ENCODE measurements at places on chromosomes 4 and X. TPM values are rescaled to one million over a fixed set of nuclear protein-coding genes. Genes with fewer than 3 reads are reported as not detected.

The RAB9B gene
- 0.07 TPM for total RNA-seq

The RNF175 gene
- total RNA-seq = 0.66 TPM

The ARHGAP36 gene
- not detected for total RNA-seq

The DUSP21 gene
- not detected for total RNA-seq

The TLR7 gene
- not detected for total RNA-seq

The CCKAR gene
- not detected for total RNA-seq

The CPEB2 gene
- 13.8 TPM for total RNA-seq

The SEPTIN6 gene
- 4.7 TPM for total RNA-seq

GRCh38 chr4:3826247-3827172 lies 60.3 kb downstream of the ADRA2C start:
- H3K27ac ChIP-seq = no peak overlapping the region
- no peak overlapping the region for H3K4me3 ChIP-seq

GRCh38 chrX:45851434-45851991 lies 650.8 kb upstream of the DIPK2B start:
- H3K36me3 ChIP-seq = peaks cover 33% of the 10 kb centered on the region
- H3K27me3 ChIP-seq = peaks cover 26% of the 10 kb centered on the region
- peak; percentile 71 for DNase-seq
- no peaks in the 10 kb centered on the region for H3K4me1 ChIP-seq

DNA sequence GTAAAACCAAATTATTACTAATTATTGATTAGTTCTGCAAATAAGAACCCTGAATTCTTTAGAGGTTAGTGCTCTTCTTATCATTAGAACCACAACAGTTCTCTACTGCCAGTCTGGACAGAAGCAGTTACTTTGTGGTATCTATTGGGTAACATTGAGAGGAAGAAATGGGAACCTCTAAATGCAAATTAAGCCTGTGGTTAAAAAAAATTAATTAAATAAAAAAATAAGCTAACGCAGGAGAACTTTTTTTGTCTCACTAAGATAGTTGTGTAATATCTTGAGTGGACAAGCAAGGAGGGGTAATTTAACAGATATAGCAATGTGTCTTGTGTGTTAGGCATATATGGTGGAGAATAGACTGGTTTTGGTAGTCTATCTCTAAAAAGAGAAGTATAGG lies 32.9 kb upstream of the TET2 start:
- H3K4me1 ChIP-seq = no peaks in the 10 kb centered on the region
- no peaks in the 10 kb centered on the region for H3K27me3 ChIP-seq
- no peak overlapping the region for H3K4me3 ChIP-seq
- no peak for DNase-seq
- H3K36me3 ChIP-seq = no peaks in the 10 kb centered on the region

- peaks cover 21% of the 10 kb centered on the region for H3K4me1 ChIP-seq
- no peaks in the 10 kb centered on the region for H3K36me3 ChIP-seq
- no peaks in the 10 kb centered on the region for H3K27me3 ChIP-seq
- no peak overlapping the region for H3K4me3 ChIP-seq
Observed at GRCh38 chr4:41718907-41719306, 29.6 kb downstream of the PHOX2B start.

- peaks cover 20% of the 10 kb centered on the region for H3K4me1 ChIP-seq
- no peaks in the 10 kb centered on the region for H3K36me3 ChIP-seq
- H3K27me3 ChIP-seq = no peaks in the 10 kb centered on the region
- peak; percentile 78 for DNase-seq
- H3K27ac ChIP-seq = peak within 1 kb of the TSS; percentile 78
- peak within 1 kb of the TSS; percentile 75 for H3K4me3 ChIP-seq
Observed at GRCh38 chr4:30720021-30720660, at the start of gene PCDH7. PCDH7 (plus strand) TSS chr4:30720369; CDS start chr4:30721423, 1,054 bp downstream.

DNA sequence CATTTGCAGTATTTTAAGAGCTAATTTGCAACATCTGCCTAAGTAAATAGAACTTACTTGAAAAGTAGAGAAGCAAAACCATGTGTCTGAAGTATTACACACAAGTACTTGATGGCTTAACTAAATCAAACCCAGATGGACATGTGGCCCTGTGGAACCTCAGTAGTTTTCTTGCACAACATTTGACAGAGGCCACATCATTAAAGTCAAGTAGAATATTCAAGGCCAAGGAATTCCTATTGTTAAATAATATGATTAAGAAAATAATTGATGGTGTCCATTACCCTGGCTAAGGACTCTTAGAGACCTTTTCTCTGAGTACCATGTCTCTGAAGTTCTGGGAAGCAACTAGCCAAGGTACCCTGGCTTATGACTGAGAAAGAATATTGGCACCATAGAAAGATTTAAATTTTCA lies 135.4 kb upstream of the OTUD4 start:
- DNase-seq = no peak
- H3K4me1 ChIP-seq = no peaks in the 10 kb centered on the region
- no peak overlapping the region for H3K4me3 ChIP-seq

DNA sequence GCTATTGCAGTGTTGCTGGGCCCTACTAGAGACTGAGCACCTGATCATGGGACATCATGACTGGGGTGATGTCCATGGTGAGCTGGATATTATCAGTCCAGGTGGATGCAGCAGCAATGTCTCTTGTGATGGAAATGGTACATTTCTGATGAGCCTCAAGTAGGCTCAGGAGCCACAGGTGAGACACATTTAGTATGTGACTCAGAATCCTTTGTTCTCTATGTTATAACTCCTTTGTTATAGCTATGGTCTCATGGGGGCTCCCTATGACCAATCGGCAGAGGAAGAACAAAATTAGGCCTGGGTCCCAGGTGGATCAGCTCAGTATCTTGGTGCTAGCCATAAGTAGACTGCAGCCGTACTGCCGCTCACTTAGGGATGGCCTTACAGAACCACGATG lies 107.9 kb upstream of the FAT1 start:
- no peaks in the 10 kb centered on the region for H3K36me3 ChIP-seq
- no peak overlapping the region for H3K4me3 ChIP-seq
- no peaks in the 10 kb centered on the region for H3K27me3 ChIP-seq
- peaks cover 19% of the 10 kb centered on the region for H3K4me1 ChIP-seq
- peak; percentile 21 for DNase-seq

DNA sequence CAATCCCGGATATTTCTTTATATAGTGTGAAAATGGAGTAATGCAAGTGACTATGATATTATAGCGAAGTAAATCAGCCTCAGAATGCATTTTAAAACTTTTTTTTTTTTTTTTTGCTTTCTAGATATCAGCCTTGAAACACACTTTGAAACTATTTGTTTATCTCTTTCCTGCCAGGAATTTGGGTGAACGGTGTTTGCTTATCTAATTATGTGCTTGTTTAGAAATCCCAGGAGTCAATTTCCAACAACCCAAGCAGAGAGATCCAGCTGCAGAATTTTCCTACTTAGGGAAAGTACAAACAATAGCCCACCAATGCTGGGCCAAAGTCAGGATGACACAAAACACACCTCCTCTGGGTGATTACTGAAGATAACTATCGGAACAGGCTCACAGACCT lies 958.8 kb downstream of the PCDH18 start:
- H3K36me3 ChIP-seq = no peaks in the 10 kb centered on the region
- no peaks in the 10 kb centered on the region for H3K27me3 ChIP-seq
- peaks cover 13% of the 10 kb centered on the region for H3K4me1 ChIP-seq
- H3K27ac ChIP-seq = no peak overlapping the region

- H3K27me3 ChIP-seq = no peaks in the 10 kb centered on the region
- H3K4me3 ChIP-seq = no peak overlapping the region
- no peaks in the 10 kb centered on the region for H3K36me3 ChIP-seq
- peak overlapping the region; percentile 61 for H3K27ac ChIP-seq
Observed at GRCh38 chr4:24002330-24002966, 112.6 kb upstream of the PPARGC1A start.

DNA sequence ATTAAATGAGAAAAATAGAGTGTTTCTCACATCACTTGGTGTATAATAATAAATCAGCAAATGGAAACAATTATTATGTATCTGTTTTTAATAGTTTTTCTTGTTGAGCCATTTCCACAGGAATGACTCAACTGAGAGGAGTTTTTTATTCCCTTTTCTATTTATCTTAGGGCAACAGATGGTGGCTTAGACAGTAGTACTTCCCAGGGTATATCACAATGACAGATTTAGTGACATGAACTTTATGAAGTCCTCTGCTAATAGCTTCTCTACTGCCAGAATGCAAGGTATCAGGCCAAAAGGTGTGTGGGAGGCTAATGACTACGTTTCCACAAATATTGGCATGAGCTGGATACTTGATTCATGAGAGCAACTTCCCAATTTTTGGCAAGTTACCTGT lies 126.7 kb downstream of the HTR2C start:
- peaks cover 37% of the 10 kb centered on the region for H3K27me3 ChIP-seq
- no peak overlapping the region for H3K27ac ChIP-seq
- H3K36me3 ChIP-seq = no peaks in the 10 kb centered on the region
- H3K4me3 ChIP-seq = no peak overlapping the region
- DNase-seq = no peak

Measured in MCF 10A (cell line).